AML-193 (cell line): ENCODE measurements at places on chromosomes 16 and 17.

- no peak for DNase-seq
These were observed 23.3 kb downstream of the TMEM100 start for GRCh38 chr17:55699181-55699860.

GRCh38 chr17:67992548-67993152 is 3.6 kb downstream of the C17orf58 start:
- no peak for DNase-seq

GRCh38 chr17:6162892-6163291 is 92.7 kb downstream of the WSCD1 start:
- DNase-seq, result no peak

- DNase-seq, result no peak
These were observed 117.6 kb downstream of the VPS53 start for GRCh38 chr17:596763-597644.

GRCh38 chr17:17425005-17425404 is 51.8 kb upstream of the MED9 start:
- no peak for DNase-seq

DNA sequence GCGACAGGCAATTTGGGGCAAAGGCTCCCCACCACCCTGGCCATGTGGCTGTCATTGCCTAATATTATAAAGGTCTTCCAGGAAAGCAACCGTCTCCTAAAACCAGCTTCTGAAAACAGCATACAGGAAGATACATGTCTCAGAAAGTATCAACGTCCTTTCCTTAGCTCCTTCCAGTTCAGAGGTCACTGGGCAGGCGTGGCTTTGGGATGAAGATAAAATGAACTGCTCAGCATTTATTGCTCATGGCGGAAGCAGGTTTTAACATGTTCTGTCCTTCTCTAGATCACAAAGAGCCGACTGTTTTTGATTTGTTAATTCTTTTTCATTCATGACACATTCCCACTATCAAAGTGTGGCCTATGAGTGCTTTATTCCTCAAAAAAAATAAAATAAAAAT is 8.0 kb downstream of the CFAP20 start:
- no peak for DNase-seq

DNA sequence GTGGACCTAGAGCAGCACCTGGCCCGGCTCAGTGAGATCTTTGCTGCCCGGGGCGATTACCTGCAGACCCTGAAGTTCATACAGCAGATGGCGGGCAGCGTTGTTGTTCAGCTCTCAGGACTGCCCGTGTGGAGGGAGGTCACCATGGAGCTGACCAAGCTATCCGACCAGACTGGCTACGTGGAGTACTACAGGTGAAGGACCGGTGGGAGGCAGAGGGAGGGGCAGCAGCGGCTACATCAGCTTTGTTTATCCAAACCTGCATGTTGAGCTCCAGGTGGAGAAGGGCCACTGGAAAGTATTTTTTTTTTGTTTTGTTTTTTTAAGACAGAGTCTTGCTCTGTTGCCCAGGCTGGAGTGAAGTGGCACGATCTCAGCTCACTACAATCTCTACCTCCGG is 23.9 kb downstream of the TTYH2 start:
- DNase-seq, result no peak

DNA sequence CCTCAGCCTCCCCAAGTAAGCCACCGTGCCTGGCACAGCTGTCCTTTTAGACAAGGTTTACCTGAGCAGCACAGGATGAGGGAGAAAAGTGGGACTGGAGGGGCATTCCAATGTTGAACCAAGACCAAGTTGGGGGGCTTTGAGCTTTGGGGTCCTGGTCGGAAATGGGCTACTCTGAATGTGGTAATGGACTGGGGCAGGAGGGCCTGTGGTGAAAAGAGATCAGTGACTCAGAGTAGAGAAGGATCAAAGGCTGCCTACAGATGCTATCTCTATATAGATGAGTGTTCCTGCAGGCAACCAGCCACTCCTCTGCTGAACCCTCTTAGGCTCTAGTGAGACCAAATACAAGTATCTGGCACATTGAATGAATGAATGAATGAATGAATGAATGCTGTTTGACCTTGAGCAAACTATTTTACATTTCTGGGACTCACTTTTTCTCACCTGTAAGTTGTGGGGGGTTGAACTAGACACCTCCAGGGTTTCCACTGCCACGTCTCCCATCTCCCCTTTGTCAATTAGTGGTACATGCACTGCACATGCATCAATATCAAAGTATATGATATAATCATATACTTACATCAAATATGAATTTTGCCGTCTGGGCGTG is 26.3 kb upstream of the ETV4 start:
- no peak for DNase-seq

DNA sequence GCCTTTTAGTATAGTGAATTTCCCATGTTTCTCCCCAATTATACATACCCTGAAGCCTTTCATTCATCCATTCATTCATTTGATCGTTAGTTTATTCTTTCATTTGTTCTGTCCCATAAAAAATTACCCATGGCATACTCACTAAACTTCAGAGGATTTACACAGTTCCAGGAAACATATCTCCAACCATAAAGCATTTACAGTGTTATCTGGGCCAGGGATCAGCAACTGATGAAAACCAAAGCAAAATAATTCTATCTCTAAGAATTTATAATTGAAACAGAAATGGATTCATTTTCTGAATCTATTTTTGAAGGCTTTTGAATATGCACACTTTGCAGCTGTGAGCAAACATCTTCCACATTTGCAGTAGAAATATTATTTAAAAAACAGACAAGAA is 547.7 kb downstream of the KCNJ2 start:
- no peak for DNase-seq

- no peak for DNase-seq
These were observed 104.7 kb downstream of the LITAF start for GRCh38 chr16:11481987-11482386.

DNA sequence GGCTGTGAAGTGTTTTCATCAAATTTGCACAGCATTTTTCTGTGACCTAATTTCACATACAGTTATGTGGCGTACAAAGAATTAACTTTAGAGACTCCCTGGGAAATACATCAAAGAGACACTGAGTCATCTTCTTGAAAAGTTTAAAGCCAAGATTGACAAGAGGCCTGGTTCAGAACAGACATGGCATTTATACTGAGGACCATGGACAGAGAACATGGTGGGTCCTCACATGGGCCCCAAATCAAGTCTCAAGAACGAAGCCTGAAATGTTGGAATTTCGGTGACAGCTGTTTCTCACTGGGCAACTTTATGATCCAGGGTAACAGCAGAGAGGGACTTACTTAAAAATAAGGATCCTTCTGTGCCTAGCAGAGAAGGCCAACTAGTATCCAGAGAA is 311.5 kb upstream of the KCNJ16 start:
- DNase-seq, result no peak

GRCh38 chr16:3027983-3028715 is 4.3 kb downstream of the THOC6 start:
- peak; percentile 71 for DNase-seq

GRCh38 chr16:2340564-2341455 is at the start of gene ABCA3:
Gene ABCA3 (minus strand): TSS chr16:2340728. CDS start chr16:2326466, 14,262 bp downstream.
- peak; percentile 95 for DNase-seq

DNA sequence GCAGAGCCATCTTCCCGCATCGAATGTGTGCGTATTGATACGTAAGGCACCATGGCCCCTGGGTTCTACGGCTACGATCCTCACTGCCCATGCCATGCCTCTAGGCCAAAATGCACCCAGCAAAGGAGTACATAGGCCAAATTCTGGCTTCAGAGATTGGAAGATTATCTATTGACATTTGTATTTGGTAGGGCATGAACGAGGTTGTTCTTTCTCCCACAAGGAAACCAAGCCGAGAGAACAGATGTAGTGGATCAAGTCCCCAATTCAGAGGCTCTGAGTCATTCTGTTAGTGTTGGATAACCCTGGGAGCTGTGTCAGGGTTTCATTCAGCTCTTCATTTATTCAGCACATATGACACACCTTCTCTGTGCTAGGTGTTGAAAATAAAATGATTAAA is 36.5 kb downstream of the HOXB1 start:
- DNase-seq, result no peak

- no peak for DNase-seq
These were observed 14.8 kb downstream of the FAM234A start for GRCh38 chr16:249431-249830.

DNA sequence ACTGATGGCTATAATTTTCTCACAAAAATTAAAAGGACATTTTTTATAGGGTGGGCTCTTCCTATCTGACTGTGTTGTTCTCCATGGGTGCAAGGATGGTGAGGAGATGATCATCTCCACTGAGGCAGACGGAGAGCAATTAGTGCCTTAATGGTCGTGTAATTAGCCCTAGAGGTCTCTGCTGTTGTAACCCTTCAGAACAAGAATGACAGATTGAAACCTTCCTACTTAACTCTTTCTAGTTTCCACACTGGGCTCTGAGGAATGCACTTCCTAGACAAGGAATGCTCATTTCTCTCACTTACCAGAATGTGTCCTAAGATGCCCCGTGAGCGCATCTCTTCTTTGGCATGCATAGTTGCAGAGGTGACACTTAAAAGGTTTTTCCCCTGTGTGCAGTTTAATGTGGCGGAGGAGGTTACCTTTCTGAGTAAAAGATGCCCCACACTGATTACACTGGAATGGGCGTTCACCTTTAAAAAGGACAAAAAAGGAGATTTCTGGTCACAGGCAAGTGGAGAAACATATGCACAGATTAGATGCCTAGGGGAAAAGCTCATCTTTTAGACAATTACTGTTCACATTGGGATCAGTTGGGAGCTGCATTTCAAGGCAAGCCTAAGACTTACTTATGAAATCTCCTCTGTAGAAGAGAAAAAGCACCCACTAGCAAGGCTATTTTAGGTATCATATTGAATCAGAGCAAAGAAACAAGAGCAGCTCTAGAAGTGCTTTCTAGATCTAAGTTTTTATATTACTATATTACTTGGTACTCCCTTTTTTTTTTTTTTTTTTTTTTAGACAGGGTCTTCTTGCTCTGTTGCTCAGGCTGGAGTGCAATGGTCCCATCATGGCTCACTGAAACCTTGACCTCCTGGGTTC is 53.6 kb downstream of the GRB7 start:
- DNase-seq, result no peak

DNA sequence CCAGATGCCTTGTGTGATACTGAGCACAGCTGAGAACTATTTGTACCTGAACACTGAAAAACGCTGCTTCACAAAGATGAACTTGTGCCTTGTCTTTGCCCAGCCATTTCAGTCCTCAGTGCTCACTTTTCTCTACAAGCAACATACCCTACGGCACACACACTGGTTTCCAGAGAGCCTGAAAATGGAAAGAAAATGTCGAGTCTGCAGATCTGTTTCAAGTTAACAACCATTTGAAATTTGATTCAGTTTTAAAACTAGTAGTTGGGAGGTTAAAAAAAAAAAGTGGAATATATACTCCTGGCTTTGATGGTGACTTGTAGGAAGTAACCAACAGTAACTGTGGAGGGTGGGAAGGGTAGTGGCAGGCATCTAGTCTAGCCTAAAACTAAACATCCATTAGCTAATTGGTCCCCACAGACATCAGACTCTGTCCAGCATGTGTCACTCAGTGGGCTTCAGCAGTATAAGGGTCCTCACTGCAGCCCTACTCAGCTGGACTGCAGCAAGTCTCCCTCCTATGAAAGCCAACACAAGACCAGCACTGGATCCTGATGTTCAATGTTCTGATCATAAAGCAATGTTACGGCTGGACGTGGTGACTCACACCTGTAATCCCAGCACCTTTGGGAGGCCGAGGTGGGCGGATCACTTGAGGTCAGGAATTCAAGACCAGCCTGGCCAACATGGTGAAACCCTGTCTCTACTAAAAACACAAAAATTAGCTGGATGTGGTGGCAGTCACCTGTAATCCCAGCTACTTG is 27.1 kb downstream of the ERN1 start:
- no peak for DNase-seq

DNA sequence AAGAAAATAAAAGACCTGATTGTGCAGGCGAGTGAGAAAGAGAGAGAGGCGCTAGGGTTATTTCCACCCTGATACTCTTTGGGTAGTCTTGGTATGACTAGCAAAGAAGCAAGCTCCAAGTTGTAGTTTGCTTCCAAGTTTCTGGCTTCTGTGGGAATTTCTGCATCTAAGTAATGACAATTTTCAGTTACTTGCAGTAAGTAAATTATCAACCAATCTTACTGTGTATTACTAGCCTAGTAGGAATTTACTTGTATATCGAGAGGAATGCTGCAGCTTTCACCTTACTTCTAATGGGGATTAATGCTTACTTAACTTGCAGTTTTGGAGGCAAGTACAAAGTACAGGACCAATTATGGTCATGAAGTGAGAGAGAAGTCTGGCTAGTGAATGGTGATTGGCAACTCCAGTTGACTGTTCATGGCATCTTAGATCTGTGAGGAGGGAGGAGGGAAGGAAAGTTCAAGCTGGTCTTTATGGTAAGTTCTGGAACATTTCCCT is 31.9 kb downstream of the TENT4B start:
- DNase-seq, result no peak

- peak; percentile 87 for DNase-seq
These were observed 5.9 kb downstream of the BBS2 start for GRCh38 chr16:56513972-56514371.

GRCh38 chr17:56899403-56899802 is 14.4 kb downstream of the TRIM25 start:
- no peak for DNase-seq

- DNase-seq, result no peak
These were observed 12.2 kb upstream of the FOXJ1 start for GRCh38 chr17:76153202-76153601.

- DNase-seq, result peak; percentile 75
These were observed 53.6 kb upstream of the ICAM2 start for GRCh38 chr17:64073771-64074703.

DNA sequence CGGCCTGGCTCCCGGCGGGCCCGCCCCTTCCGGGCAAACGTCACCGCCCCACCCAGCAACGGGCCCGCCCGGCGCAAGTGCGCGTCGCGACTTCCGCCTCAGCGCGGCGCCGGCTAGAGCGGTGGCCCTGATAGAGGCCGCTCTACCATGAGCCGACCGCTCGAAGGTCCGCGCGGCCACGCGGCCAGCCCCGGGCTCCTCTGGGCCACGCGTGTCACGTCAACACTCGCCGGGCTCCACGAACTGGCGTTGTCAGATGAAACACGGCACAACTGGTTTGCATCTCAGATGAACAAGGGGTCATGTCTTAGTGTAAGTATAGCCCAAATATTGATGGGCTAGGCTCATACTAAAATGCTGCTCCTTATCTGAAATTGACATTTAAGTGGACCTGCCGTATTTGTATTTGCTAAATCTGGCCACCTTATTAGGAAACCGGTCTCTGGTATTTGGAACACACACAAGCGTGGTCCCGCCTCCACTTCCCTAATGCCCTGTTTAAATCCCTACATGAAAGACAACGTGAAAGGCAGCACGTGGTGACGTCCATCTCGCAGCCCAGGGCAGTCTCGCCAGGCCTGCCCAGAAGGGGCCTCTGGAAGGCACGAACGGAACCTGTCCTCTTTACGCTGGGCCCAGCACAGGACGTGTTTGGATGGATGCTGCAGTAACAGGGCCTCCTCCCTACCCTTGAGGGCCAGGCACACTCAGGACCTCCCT is at the start of gene ZNF598:
TSS of gene ZNF598 (minus strand) at position 31 of the 720 bp plus-strand sequence.
- peak; percentile 73 for DNase-seq
